ENCODE measurements at places on chromosomes 6 and 20.

GRCh38 chr6:96886519-96886918 is 11.2 kb downstream of the NDUFAF4 start:
- no peak for DNase-seq

GRCh38 chr20:18004384-18005031 is 35.7 kb downstream of the MGME1 start:
- no peak for DNase-seq

GRCh38 chr6:148509119-148509799 is 166.6 kb downstream of the SASH1 start:
- no peak for DNase-seq

DNA sequence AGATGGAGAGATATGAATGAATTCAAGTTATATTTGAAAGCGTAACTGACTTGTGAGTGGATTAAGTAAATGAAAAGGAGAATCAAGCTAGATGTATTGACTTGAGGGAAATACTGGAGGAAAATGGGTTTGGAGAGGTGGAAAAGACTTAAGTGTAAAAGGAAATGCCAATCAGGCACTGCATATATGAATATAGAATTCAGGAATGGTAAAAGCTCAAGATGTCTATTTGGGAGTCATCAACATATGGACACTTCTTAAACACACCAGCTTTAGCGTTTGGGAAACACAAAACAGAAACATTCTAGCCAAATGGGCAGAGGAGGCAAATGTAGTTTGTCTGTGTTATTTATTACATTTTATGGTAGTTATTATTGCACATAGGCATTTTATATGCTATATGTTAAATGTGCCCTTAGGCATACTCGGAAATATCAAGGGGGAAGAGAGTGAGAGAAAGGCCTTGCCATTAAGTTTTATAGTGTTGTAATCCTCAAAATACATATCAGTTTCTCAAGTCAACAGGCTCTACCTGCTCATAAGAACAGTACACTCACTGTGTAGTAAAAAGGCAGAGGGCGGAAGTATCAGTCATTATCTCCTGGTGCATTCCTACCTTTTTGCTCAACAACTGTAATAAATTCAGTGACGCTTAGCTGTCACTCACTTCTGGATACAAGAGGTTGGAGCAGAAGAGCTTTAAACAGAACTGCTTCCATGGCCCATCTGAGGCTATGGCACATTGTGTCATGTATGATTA is 33.7 kb upstream of the ME1 start:
- no peak for DNase-seq

GRCh38 chr20:49602345-49603208 is 34.6 kb upstream of the PTGIS start:
- no peak for DNase-seq

- no peak for DNase-seq
These were observed 65.3 kb downstream of the BACH2 start for GRCh38 chr6:90231308-90231707.

DNA sequence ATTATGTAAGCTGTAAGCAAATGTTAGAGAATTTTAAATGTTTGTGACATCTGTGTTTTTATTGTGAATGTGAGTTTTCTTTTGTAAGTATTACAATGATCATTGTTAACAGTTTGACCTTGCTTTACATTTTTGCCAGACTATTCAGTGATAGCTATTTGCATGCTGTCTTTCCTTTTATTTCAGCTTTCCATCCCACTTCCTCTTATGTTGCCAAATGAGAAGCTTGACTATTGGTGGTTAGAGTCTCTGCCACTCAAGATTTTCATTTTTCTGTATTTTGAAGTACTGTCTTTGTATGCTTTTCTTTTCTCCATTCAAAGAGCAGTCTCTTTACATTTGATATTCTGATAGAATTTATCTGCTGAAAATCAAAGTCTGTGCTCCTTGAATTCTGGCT is 104.1 kb downstream of the PRIM2 start:
- no peak for DNase-seq

- DNase-seq = no peak
These were observed 951 bp downstream of the FOXP4 start for GRCh38 chr6:41546866-41547798.

DNA sequence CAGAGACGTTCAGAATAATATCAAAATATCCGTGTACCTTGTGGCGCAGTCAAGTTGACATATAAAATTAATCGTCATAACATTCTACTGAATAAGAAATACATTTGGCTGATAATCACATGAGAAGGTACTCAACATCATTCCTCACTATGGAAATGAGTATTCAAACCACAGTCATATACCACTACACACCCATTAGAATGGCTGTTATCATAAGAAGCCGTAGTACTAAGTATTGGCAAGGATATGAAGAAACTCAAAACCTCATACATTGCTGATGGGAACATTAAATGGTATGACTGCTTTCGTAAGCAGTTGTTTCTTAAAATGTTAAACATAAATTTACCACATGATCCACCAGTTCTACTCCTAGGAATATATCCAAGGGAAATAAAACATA is 244.7 kb downstream of the CDKAL1 start:
- no peak for DNase-seq

DNA sequence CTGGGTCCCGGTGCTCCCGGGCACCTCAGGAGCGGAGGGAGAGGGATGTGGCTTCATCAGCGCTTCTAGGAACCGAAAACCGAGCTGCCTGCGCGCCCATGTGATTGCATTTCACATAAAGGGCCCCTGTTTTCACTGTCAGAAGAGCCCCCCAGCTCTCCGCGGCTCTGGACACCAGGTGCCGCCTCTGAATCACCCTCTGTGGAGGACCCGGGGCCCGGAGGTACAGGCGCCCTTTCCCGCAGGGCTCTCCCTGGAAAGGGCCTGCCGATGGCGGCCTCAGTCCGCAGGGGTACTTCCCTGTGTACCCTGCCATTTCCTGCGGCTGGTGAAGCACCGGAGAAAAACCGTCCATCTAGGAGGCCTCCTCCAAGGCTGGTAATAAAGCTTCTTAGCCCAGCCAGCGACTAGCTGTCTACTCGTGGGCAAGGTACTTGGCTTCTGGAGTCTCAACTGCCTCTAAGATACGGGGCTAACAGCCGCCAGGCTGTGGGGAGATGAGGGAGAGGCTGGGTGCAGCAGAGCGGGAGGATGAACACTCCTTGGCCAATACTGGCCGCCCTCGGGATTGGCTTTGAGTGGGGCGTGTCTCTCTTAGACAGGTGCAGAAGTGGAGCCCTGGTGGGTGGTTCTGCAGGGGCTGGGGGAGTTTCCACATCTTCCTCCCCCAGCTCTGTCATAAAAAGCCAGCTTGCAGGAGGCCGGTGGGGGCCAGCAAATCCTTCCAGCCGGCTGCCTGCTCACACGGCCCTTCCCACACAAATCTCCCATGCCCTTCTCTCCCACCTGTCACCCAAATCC is 1.6 kb downstream of the PPP1R16B start:
- DNase-seq = no peak

DNA sequence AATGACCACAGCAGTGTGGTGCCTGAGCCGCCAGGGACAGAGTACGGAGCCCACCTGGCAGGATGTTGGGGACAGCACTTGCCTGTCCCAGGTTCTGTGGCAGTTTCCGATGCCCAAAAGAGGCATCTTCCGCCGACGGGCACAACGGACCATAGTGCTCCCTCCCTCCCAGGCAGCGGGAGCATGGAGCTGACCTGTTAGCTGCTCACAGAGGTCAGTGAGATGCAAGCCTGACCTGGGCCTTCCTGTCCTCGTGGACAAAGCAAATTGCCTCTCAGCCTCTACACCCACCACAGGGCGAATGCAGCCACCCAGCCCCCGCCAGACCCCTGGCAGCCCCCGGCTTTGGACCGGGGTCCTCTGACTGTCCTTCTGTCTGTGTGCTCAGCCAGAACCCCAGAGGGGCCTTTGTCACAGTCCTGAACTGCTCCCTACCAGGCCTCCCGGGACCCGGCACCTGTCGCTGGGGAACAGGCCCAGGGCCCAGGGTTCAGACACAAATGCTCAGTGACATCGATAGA is 16.2 kb upstream of the FRMD1 start:
- DNase-seq = no peak

DNA sequence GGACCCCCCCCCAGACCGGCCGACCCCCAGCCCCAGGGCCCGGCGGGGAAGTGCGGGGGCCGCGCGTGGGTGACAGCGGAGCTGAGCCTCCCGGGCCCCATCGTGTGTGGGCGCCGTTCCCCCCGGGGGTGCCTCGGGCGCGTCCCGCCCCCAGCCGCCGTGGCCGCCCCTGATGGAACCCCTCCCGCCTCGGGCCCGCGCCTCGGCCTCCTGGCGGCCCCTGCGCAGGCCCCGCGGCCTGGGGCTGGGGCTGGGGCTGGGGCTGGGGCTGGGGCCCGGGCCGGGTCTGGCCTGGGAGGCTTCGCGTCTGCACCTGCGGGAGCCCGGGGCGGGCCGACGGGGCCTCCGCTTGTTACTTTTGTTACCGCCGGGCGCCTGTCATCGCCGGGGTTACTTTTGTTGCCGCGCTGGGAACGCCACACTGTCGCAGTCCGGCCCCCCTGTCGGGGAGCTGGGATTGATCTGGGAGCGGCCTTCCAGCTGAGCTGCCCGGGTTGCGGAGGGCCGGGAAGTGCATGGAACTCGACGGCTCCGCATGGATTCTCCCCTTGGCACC is 598 bp downstream of the OGFR start:
- no peak for DNase-seq

DNA sequence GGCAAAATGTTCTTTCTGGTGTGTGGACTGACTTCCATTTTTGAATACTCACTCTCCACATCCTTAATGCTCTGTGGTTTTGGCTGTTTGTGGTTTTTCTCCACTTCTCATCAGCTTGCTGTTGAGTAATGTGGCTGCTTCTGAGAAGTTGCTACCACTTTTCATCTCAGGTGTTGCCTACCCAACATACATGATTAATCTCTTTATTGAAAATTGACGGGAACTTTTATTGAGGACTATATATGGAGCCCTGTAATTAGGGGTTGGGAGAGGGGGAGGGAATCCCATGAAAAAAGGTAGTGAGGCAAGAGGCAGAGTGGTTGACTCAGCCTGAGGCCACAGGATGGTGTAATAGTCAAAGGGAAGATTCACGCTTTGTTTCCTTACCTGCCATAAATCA is 17.6 kb downstream of the IL22RA2 start:
- DNase-seq = no peak

- no peak for DNase-seq
These were observed 27.7 kb upstream of the FAM162B start for GRCh38 chr6:116793224-116793623.

DNA sequence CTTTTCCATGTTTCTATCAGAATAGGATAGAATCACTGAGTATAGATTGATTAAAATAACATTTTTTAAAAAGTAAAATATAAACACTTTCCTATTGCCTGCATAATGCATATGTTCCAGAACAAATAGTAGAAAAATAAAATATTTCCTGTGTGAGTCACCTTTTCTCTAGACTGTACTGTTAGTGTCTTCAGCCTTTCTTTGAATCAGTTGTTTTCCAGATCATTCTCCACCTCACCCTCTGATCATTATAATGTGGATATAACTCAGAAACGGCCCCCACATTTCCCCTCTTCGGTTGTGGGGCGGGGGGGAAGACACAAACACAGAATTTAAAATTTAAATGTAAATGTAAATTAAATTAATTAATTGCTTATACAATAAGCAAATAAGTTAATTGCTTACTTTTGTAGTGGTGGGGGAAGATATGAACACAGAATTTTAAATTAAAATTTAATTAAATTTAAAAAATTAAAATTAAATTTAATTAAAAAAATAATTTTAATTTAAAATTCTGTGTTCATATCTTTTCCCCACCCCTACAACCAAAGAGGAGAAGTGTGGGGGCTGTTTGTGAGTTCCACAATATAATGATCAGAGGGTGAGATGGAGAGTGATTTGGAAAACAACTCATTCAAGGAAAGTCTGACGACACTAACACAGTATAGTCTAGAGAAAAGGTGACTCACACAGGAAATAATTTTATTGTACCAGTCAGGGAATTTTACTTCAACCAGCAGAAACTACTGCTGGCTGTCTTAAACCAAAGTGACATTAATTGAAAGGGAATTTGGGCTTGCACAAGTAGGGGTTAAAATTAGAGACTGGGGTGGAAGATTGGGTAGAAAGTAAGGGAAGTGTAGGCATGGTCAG is 37.1 kb upstream of the PROKR2 start:
- DNase-seq = no peak

- no peak for DNase-seq
These were observed 130.0 kb upstream of the SGK1 start for GRCh38 chr6:134447883-134448387.

DNA sequence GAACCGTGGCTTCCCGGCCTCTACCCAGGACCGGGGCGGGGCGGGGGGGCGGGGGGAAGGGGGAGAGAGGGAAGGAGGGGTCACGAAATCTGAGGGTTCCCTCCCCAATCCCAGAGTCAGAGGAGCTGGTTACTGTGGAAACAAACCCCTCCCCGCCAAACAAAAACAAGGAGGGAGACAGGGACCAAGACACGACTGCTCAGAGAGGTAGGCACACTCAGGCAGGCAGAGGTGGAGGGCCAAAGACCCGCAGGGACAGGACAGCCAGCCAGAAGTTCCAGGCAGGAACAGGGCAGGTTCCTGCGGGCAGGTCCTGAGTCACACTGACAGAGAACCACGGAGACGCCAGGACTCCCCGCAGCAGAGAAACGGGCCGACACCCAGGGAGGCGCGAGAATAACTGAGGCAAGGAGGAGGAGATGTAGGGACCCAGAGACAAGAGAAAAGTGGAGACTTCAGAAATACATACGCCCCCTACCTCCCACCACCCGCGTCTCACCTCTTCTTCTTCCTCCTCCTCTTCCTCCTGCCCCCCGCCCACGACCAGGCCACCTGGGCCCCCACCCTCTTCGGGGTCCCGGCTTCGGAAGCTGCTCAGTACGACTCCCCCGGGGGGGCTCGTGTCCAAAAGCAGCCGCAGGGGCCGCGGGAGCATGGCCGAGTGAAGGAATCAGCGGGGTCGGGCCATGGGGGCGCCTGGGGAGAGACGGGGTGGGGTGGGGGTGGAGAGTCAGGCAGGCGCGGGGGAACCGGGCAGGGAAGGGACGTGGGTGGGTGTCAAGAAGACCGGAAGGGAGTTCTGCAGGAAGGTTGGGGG is 578 bp downstream of the RGL2 start:
- peak; percentile 51 for DNase-seq

DNA sequence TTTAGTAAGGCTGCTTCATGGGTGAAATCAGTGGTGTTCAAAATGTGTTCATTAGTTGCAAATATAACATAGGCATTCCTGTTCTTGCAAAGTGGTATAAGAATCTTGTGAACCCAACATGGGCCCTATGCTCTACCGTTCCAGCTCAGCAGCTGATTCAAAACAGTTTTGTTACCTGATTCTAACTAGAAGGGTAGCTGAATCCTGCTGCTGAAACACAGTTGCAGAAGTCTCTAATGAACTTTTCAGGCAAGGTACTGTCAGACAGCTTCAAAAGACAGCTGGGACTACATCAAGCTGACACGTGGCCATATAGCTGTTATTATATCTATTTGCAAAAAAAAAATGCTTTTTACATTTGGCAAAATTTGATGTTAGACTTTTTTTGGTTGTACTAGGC is 22.7 kb downstream of the THEMIS start:
- DNase-seq = no peak

GRCh38 chr6:31470801-31471200 is 27.1 kb upstream of the MICB start:
- no peak for DNase-seq

GRCh38 chr6:155472886-155473285 is 17.2 kb upstream of the NOX3 start:
- no peak for DNase-seq

- no peak for DNase-seq
These were observed 220.4 kb upstream of the JARID2 start for GRCh38 chr6:15025446-15025845.

Measured in cerebellar nuclear complex (tissue), 1 donor.